ENCODE measurements at places on chromosomes 3 and 15.

- no peak for DNase-seq
Measured at GRCh38 chr15:100059521-100059920, 282.3 kb downstream of the ADAMTS17 start.

- DNase-seq, result no peak
Measured at GRCh38 chr3:71497367-71497897, 86.1 kb downstream of the FOXP1 start.

DNA sequence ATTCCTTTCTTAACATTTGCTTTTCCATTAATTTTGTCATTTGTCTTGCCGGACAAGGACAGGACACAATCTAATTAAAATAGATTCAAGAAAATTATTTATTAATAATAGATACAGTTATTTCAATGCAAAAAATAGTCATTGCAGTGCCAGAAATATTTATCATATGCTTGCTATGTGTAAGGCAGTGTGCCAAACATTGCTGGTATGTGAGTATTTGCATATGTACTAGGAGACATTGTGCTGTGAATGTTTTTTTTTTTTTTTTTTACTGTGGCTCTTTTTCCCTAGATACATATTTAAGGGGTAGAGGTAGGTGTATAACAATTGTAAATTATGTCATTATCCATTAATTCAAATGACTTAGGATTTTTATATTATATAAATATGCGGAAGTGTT is 23.3 kb downstream of the SPRED1 start:
- no peak for DNase-seq

- DNase-seq, result no peak
Measured at GRCh38 chr3:178198329-178198728, 337.9 kb upstream of the KCNMB2 start.
